Left renal cortex interstitium (tissue), 4 donors: ENCODE measurements at places on chromosomes 11 and 22. TPM values are rescaled to one million over a fixed set of nuclear protein-coding genes. Genes with fewer than 3 reads are reported as not detected.

The CDC42EP2 gene
- polyA plus RNA-seq: 16.4 TPM

The KCNJ1 gene
- polyA plus RNA-seq: 127 TPM

The CLDN25 gene
- not detected for polyA plus RNA-seq

The SPDYC gene
- polyA plus RNA-seq: not detected

The TIMM8B gene
- 81.2 TPM for polyA plus RNA-seq

The NAV2 gene
- polyA plus RNA-seq: 31.1 TPM

The SCGB1D2 gene
- 2.3 TPM for polyA plus RNA-seq

The MMP13 gene
- polyA plus RNA-seq: 0.13 TPM

The NTM gene
- 51.8 TPM for polyA plus RNA-seq

The DMC1 gene
- polyA plus RNA-seq: 7.1 TPM

The OR51E2 gene
- 0.73 TPM for polyA plus RNA-seq

The TENM4 gene
- 23.7 TPM for polyA plus RNA-seq

The ISX gene
- polyA plus RNA-seq: 0.19 TPM

The NOX4 gene
- polyA plus RNA-seq: 33.4 TPM

The TMEM151A gene
- polyA plus RNA-seq: not detected

The OR52H1 gene
- polyA plus RNA-seq: not detected

The OR4C5 gene
- polyA plus RNA-seq: not detected

The LGR4 gene
- polyA plus RNA-seq: 140 TPM

The CSNK2A3 gene
- 1.2 TPM for polyA plus RNA-seq

The ELMOD1 gene
- 0.21 TPM for polyA plus RNA-seq

The MFRP gene
- not detected for polyA plus RNA-seq

The EMID1 gene
- polyA plus RNA-seq: 63.6 TPM

The CCDC15 gene
- polyA plus RNA-seq: 3.9 TPM

The SLC37A2 gene
- 1.7 TPM for polyA plus RNA-seq

The FGF19 gene
- 0.43 TPM for polyA plus RNA-seq

The PPFIBP2 gene
- polyA plus RNA-seq: 73.3 TPM

The MS4A14 gene
- polyA plus RNA-seq: 0.28 TPM

The PDE3B gene
- 6.8 TPM for polyA plus RNA-seq

The GLYAT gene
- polyA plus RNA-seq: 160 TPM

The PLAAT5 gene
- polyA plus RNA-seq: 0.99 TPM

The NRIP3 gene
- polyA plus RNA-seq: 1.2 TPM

The OPCML gene
- 15.6 TPM for polyA plus RNA-seq
